ENCODE measurements at places on chromosomes 6 and 20.

- DNase-seq: no peak
Observed at GRCh38 chr6:69848552-69848951, 17.8 kb upstream of the COL19A1 start.

DNA sequence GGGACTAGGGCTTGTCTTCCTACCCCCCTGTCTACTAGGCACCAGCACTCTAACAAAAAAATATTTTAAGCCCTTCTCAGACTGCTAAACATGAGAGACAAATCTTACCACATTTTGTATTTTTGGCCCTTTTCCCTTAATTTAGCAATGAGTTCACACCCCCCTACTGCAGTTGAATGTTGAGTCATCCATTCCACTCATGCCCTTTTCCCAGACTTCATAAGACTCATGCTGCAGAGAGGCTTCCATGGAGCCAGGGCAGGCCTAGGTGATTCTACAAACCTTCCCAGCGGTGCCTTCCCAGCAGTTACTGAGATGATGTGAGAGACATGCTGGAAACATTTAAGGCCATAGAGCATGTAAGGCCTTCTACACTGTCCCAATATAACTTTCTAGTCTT is 53.9 kb downstream of the PXDC1 start:
- DNase-seq: no peak

- DNase-seq: no peak
Observed at GRCh38 chr6:42777126-42777822, 4.6 kb upstream of the BICRAL start.

DNA sequence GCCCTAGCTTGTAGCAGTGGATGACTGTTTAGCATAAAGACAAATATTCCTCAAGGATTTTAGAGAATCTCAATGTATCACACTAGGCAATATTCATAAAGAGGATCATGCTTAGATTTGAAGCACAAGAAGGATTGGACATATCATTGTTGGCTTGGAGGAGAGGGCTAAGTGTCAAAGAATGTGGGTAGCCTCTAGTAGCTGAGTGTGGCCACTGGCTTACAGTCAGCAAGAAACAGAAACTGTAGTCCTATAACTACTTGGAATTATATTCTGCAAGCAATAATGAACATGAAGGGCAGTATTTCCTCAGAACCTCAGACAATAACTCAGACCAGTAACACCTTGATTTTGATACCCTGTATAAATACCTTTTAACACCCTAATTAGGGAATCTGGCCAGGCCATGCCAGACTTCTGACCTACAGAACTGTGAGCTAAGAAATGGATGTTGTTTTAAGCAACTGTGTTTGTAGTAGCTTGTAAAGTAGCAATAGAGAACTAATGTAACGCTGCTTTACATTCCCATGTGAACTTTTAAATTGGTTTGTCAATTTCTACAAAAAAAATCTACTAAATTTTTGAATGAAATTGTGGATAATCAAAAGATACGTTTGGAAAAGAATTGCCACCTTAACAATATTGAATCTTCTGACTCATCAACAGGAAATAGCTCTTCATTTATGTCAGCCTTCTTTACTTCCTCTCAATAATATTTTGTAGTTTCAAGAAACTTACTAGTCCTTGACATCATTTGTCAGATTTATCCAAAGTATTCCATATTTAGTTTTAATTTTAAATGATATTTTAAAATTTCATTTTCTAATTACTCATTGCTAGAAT is 65.2 kb upstream of the RSPO3 start:
- DNase-seq: no peak

- no peak for DNase-seq
Observed at GRCh38 chr6:136067731-136068341, 182.3 kb downstream of the MTFR2 start.

Measured in tibial nerve (tissue), 4 donors.